ENCODE measurements at places on chromosomes 16 and 17.
A peak's percentile ranks its signal among the peaks of the same experiment; 100 is the strongest.

GRCh38 chr16:77579351-77579891, 142.9 kb upstream of the NUDT7 start:
- peak; percentile 53 for DNase-seq

DNA sequence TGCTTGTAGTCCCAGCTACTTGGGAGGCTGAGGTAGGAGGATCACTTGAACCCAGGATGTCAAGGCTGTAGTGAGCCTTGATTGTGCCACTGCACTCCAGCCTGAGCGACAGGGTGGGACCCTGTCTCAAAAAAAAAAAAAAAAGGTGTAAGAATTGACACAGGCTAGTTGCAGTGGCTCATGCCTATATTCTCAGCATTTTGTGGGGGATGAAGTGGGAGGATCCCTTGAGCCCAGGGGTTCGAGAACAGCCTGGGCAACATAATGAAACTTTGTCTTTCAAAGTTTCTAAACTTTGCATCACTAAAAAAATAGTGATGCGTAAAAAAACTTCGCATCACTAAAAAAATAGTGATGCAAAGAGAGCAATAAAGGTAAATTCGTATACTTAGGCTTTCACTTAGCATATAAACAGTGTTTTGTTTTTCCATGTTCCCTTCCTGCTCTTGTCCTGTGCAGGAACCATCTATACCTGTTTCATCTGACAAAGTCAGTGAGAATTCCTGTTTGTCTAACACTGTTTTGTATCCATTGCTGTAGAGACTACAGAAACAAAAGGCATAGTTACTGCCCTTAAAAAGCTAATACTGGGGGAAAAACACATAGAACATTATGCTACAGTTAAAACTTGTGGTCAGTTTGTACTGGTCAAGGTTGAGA, 32.1 kb downstream of the CTCF start:
- DNase-seq: no peak

DNA sequence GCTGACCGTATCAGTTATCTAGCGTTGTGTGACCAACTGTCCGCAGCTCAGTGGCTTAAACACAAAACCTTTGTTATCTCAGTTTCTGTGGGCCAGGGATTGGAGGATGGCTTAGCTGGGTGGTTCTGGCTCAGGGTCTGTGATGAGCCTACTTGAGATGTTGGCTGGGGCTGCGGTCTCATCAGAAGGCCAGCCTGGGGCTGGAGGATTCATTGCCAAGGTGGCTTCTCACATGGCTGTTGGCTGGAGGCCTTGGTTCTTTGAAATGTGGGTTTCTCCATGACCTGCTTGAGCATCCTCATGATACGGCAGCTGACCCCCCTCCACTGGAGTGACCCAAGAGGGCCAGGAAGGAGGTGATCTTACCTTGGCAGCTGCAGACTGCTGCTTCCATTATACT, 16.7 kb downstream of the GSE1 start:
- DNase-seq: no peak

- no peak for DNase-seq
These were observed 468.8 kb upstream of the KIF2B start for GRCh38 chr17:53353919-53354351.

- DNase-seq: peak; percentile 51
These were observed 740 bp upstream of the ATP6V0D1 start for GRCh38 chr16:67481561-67482232.

DNA sequence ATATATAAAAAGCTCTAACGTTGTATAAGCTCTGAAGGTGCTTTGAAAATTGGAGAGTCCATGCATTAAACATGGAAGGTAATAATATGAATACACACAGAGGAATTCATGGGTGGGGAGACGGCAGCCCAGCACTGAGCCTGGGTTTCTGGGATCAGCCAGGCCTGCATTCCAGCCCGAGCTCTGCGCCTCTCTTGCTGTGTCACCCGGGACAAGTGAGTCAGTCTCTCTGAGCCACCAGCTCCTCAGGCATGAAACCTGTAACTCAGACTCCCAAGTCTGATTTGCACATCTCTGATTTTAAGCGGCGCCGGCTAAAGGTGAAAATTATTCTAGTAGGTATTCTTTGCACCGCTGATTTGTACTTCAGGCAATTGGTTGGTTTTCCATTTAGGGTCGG, 238.8 kb downstream of the MRTFB start:
- DNase-seq: no peak

DNA sequence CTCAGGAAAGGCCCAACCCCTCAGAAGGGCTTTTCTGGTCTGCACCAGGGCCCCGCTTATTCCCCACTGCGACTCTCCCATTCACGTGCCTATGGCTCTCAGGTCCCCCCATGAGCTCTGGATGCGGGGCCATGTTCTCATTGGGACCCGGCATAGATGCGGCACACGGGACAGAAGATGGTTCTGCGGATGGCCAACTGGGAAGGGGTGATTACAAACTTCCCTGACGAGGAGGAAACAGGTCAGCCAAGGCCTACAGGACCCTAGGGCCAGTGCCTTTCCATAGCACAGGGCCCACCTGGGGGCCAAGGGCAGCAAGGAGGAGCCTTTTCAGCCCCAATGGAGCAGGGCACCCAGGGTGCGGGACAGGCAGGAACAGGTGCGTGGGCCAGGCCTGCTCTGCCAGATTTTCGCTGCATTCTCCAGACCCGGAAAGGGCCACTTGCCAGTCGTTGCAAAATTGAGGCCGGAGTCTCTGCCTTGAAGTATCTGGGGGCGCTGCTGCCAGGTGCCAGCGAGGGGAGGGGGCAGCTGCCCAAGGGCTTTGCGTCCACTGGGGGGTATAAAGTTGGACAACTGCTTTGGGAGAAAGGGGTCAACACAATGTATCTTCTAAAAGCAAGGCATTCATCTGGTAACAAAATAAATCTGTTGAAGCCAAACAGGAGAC, 20.5 kb downstream of the SLC7A5 start:
- no peak for DNase-seq

DNA sequence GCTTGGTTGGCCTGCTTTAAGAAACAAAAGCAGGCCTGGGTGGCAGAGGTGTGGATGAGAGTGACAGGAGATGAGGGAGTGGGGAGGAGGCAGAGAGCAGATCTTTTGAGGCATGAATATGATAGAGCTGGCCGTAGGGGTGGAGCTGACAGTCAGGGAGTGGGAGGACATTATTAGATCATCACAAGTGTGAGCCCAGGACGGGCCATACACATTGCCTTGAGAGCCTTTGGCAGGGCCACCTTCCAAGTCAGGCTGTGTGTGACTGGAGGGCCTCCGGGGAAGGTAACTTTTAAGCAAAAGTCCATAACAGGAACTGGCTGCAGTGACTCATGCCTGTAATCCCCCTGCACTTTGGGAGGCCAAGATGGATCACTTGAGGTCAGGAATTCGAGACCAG, 26.3 kb downstream of the GINS3 start:
- no peak for DNase-seq

DNA sequence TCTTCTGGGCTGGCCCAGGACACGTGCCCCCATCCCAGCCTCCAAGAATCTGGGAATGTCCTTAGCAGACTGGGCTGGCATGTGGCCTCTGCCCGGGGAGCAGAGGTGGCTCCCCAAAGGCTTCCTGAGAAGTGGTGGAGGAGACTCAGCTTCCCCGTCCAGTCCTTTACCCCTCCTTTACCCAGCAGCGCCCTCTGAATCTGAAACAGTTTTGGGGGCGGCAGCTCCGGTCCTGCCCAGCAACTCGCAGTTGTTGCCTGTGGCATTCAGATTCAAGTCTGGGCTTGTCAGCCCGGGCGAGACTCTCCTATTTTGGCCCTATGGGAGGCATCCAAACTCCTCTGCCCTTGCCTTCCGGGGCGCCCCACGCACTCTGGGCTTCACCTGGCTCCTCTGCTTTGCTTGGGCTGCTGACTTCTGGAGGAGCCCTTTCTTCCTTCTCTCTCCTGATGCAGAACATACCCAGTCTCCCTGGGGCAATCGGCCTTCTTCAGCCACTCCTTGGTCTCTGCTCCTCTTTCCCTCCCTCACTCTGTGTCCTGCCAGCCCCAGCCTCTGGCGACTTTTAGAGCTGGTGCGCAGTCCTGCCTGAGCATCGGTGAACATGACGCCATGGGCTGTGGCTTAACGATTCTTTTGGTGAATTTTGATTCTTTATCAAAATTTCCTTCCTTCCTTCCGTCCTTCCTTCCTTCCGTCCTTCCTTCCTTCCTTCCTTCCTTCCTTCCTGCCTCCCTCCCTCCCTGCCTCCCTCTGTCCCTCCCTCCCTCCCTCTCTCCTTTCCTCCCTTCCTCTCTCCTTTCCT, 55.2 kb downstream of the CMIP start:
- no peak for DNase-seq

- DNase-seq: peak; percentile 72
These were observed 8.9 kb downstream of the NHERF2 start for GRCh38 chr16:2035431-2036199.

DNA sequence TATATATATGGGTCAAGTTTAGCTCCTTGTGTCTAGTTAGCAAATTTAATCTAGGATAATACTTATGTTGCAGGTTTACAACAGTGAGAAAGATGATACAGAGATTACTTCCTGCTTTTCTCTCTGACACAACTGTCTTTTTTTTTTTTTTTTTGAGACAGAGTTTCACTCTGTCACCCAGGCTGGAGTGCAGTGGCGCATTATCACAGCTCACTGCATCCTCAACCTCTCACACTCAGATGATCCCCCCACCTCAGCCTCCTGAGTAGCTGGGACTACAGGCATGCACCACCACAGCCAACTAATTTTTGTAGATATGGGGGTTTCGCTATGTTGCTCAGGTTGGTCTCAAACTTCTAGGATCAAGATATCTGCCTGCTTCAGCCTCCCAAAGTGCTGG, 706.9 kb upstream of the SOX9 start:
- DNase-seq: no peak

DNA sequence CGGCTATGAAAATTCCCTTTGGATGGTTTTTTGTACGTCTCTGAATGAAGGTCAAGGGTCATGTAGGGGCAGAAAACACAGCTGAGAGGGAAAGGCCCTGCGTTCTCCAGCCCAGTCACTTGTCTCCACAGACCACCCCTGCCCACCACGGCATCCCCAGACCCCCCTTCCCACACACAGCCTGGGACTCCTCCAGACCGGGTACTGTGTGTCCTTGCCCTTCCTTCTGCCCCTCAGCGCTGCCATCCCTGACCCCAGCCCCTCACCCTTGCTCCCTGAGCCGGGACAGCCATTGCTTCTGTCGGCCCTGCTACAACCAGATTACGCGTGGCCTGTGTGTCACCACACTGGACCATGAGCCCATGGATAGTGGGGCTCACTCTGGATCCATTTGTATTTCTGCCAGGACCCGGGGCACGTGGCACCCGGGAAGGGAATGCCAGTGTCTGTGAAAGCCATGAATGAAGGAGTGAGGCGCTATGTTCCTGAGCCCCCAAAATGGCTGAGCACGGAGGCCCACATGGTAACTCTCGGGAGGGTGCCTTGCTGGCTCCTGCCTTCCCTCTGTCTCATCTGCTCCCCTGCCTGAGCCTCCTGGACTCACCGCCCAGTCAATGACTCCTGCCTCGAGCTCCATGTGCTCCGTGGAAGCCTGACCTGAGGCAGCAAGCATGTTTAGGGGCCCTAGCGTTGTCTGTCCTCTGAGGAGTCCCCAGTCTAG, 139.1 kb upstream of the FOXF1 start:
- DNase-seq: no peak

GRCh38 chr17:60395508-60396065, 3.7 kb upstream of the USP32 start:
- no peak for DNase-seq

- DNase-seq: no peak
These were observed 55.6 kb downstream of the USP43 start for GRCh38 chr17:9700754-9701476.

GRCh38 chr17:46003907-46004748, 5.1 kb downstream of the STH start:
- peak; percentile 24 for DNase-seq

GRCh38 chr16:29011112-29011511, 26.3 kb downstream of the LAT start:
- no peak for DNase-seq

GRCh38 chr16:1333149-1333812, at the start of gene BAIAP3:
TSS of gene BAIAP3 (plus strand) at chr16:1333645. CDS start at chr16:1338550, 4,905 bp downstream.
- no peak for DNase-seq

DNA sequence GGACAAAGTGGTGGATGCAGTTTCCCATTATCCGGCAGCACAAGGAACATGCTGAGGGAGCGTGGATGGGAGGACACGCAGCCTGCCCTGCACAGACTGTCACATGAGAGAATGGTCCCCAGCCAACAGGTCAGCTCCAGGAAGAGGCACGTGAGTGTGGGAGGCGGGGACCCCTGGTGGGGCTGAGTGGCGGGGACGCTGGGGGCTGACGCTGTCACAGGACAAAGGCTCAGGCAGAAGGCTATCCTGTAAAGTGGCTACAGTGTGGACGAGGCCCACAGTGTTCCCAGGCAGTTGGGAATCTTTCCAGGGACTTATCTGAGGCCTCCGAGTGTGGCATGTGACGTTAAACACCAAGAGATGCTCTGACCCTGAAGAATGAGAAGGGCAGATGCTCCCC, 30.4 kb downstream of the MBTPS1 start:
- no peak for DNase-seq

DNA sequence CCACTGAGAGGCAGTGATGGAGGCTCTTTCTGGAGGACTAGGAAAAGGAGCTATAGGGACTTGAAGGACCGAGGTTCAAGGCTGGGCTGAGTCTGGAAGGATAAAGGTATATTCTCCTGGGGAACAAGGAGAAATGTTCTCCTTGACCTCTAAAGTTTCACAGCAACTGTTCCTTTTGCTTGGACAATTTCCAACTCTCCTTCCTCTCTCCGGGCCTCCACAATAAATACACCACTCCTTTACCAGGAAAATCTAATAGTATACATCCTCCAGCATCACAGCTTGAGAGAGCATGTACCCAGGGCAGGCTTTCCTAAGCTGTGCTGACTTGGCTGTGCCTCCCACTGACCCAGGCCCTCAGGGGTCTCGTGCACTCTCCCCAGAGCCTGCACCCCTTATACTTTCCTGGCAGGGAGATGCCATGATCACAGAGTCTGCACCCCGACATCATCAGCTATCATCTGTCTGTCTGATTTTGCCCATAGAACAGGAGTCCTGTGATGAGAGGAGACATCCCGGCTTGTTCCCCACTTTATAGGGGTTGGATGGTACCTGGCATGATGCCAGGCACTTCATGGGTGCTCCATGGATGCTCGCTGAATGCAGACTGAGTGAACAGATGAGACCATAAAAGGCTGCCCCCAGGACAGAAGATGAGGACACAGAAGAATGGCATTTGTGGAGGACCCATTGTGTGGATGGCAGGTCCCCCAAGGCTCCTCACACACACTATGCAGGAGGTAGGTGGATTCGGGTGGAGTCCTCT, 582.6 kb upstream of the CDH5 start:
- no peak for DNase-seq

- no peak for DNase-seq
These were observed 1.7 kb upstream of the CDR2 start for GRCh38 chr16:22375963-22376640.

- DNase-seq: no peak
These were observed 117.7 kb upstream of the ELAC2 start for GRCh38 chr17:13135506-13135905.

GRCh38 chr17:77257596-77258458, 117.1 kb downstream of the SEC14L1 start:
- DNase-seq: no peak

GRCh38 chr16:81521141-81521626, 76.6 kb downstream of the CMIP start:
- no peak for DNase-seq

GRCh38 chr17:50550661-50551432, 3.9 kb downstream of the SPATA20 start:
- DNase-seq: peak; percentile 77

Data from left lung (tissue), 14 donors.